ENCODE measurements at places on chromosomes 13 and 19.

- no peak for DNase-seq
Measured at GRCh38 chr13:19862481-19863313, 752 bp downstream of the ZMYM5 start.

- DNase-seq, result no peak
Measured at GRCh38 chr19:43799502-43800142, 2.6 kb downstream of the LYPD5 start.

DNA sequence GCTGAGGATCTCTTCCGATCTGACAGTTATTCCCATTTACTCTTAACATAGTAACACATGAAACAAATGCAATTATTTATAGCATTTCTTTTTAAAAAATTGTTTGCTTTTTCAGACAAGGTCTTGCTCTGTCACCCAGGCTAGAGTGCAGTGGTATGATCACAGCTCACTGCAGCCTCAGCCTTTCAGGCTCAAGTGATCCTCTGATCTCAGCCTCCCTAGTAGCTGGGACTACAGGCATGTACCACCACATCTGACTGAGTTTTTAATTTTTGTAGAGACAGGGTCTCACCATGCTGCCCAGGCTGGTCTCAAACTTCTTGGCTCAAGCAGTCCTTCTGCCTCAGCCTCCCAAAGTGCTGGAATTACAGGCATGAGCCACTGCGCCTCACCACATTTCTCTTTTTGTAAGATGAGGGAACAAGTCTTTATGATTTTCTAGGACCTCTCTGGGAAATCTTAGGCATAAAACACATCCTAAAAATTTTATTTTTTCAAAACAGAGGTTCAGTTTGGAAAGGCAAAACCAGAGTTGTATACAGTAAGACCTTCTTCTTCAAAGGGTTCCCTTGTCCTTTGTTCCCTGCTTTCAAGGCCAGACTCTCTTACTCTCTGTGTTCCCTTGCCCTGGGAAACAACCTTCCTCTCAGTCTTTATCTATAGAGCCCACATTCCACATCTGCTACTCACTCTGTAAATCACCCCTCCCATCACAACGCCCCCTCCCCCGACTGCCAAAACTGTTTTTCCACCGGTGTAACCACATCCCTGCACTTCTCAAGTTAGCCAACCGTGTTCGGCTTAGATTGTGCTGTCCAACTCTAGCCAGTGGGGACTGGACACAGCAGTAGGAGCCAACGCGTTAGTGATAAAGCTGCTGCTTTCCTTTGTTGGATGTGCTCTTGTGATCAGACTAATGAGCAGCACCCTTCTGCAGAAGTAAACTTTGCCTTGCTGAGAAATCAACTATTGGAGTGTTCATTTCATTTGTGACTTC is 56.2 kb downstream of the DHRS12 start:
- DNase-seq, result no peak

- no peak for DNase-seq
Measured at GRCh38 chr19:7255631-7256030, 38.6 kb downstream of the INSR start.

- DNase-seq, result no peak
Measured at GRCh38 chr13:48567515-48568369, 34.9 kb upstream of the RCBTB2 start.

- DNase-seq, result no peak
Measured at GRCh38 chr19:48772503-48772953, 17.2 kb downstream of the FGF21 start.

GRCh38 chr13:36675213-36675536 is 1.4 kb downstream of the SERTM1 start:
- no peak for DNase-seq

DNA sequence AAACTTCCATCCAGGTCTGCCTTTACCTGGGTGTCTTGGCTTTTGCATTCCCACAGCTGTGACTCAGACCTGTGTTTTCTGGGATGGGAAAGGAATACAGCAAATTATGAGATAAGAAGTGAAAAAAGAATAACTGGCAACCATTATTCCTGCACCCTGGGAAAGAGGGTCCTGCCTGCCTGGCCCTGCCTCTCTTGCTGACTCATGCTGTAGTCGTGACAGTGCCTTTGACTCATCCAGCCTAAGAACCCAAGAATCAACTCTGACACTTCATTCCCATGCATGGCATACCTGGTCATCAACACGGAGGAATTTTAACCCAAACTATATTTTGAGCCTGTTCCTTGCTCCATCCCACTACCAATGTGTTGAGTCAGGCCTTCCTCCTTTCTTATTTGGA is 185.4 kb upstream of the SERP2 start:
- DNase-seq, result no peak

- DNase-seq, result no peak
Measured at GRCh38 chr13:37700887-37701286, 102.3 kb upstream of the POSTN start.

DNA sequence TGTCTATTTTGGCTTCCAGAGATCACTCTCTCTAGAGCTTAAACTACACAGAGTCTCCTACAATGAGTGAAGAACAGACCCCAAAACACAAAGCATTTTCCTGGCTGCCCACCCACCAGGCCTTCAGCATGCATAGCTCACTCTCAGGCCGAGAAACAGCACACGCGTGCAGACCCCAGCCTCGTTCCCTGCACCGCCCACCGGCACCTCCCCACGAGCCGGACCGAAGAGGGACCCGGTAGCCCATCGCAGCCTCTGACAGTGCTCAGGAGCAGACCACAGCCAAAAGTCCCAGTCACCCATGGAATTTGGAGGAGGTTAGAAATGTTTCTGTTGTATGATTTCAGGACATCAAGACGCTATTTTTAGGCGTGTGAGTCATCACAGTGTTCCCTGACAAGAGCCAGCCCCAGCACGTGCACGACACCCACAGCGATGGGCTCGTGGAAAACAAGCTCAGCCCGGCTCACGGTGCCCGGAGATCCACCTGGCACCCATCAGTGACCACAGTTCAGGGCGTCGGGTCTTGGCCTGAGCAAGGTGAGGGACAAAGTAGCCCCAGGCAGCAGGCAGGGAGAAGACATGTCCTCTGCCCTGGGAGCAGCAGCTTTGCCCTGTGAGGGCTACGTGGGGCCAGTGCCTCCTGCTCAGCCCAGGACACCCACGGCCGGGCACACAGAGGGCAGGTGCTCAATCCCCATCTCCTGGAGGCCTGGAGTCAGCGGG is 50.1 kb upstream of the SPACA7 start:
- no peak for DNase-seq

DNA sequence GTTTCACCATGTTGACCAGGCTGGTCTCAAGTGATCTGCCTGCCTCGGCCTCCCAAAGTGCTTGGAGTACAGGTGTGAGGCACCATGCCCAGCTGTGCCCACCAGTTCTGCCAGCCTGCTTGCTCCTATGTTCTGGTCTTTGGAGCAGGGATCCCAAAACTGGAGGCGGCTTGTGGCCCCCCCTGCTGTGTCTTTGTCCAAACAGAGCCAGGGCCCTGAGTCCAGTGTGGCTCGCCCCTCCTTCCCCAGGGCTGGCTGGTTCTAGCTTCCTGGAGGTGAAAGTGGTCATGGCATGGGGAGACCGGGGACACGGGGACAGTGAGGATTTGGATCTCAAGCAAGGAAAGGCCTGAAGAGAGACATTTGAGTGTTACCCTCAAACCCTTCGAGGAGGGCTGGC is 11.5 kb upstream of the TINCR start:
- no peak for DNase-seq

GRCh38 chr19:35294328-35294727 is 2.4 kb downstream of the MAG start:
- no peak for DNase-seq

DNA sequence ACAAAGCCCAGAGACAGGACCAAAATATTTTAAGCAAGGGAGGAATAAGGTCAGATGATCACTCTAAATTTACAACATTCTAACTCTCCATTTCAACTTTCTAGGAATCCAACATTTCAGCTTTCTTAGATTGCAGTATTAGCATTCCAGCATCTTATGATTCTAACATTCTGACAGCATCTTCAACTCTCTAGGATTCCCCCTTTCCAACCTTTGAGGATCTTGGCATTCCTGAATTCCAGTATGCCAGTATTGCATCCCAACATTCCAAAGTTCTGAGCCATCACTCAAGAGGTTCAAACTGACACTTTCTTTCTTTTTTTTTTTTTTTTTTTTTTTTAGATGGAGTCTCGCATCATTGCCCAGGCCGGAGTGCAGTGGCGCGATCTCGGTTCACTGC is 13.8 kb downstream of the TGFB1 start:
- DNase-seq, result no peak

- DNase-seq, result no peak
Measured at GRCh38 chr13:31418186-31418585, 218.4 kb downstream of the B3GLCT start.

DNA sequence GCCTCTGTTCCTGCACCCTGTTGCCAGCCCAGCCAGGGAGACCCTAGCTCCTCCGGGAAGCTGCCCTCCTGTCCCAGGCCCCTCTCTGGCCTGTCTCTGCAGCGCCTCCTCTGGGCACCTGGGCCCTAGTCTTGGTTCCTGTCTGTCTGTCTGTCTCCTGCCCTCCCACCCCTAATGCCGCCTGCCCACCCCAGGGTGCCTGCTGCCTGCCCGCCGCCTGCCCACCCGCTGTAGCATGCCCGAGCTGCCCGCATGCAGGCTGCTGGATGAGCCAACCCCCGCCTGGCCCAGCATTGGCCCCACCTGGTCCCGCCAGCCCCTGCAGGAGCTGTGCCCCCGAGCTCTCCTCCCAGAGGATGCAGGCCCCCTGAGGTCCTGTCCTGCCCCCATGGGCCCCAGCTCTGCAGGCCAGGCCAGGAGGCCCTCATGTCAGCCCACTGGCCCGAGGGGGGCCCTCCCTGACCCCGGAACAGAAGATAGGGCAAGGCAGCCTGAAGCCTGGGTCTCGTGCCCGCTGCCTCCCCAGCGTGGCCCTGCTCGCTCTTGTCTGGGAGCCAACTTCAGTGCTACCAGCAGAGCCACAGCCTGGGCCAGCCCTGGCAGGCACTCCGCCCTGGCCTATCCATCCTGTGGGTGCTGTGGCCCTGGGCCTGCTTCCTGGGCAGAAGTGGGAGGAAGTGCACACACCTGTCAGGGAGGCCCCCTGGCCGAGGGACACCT is 5.2 kb downstream of the MAP2K7 start:
- no peak for DNase-seq

GRCh38 chr13:106802917-106803316 is 235.0 kb upstream of the ARGLU1 start:
- no peak for DNase-seq

- DNase-seq, result no peak
Measured at GRCh38 chr13:50389726-50390125, 374.5 kb downstream of the KCNRG start.

DNA sequence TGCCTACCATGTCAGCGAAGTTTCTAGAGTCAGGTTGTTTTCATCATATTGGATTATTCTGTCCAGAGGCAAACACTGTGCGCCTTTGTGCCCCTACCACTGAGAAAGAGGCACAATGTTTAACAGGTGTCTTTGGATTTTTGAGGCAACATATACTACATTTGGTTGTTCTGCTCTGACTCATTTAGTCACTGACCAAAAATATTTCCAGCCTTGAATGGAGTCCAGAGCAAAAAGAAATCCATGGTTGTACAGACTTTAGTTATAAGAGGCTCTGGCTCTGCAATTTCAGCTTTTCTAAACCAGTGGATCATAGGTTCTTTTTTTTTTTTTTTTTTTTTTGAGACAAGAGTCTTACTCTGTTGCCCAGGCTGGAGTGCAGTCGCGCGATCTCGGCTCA is 35.7 kb downstream of the LACC1 start:
- DNase-seq, result no peak

DNA sequence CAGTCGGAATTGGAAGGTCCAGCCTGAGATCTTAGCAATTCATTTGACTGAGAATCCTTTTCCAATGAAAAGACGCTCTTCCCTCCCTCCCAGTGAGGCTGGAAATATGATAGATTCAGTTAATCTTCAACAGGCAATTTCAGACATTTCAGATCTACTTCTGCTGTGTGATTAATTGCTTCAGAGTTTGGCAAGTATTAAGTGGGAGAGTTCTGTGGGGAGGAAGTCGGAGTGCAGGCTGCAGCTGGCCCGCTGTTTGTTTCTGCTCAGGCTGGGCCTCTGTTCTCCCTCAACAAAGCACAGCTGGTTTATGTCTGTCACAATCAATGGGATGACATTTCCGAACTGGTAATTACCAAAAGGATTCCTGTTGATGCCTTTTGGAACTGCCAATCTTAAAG is 178.2 kb downstream of the NDFIP2 start:
- DNase-seq, result no peak

GRCh38 chr13:59270327-59270726 is 893.4 kb downstream of the DIAPH3 start:
- DNase-seq, result no peak

DNA sequence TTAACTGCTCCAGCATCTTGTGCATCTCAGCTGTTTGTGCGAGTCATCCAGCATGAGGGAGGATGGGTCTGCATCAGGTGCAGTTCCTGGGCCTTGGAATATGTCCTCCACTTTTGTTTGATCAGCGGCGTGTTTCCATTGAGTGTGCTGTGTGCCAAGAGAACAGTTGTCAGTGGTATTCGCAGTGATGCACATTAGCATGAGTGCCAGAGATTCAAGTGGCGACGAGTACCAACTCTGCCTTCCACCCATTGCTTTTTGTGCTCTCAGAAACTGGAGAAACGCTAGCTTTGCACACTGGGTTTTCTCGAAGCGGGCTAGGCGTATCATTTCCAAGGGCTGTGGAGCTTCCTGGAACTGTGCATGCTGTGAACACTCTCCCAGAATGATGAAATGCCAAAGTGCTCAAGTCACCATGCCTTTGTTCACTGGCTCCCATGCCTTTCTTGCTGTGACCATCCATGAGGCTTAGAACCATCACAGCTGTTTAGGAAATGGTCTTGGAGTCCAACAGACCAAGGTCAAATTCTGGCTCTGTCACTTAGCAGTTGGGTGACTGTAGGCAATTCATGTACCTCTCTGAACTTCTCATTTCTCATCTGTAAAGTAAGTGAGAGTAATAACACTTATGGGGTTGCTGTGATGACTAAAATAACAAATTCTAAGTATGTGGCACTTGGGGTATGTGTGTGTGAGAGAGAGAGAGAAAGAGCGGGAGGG is 18.4 kb downstream of the LRCH1 start:
- no peak for DNase-seq

- DNase-seq, result no peak
Measured at GRCh38 chr13:101575581-101575980, 123.1 kb downstream of the ITGBL1 start.

GRCh38 chr13:21568854-21569253 is 35.1 kb downstream of the MICU2 start:
- DNase-seq, result no peak

DNA sequence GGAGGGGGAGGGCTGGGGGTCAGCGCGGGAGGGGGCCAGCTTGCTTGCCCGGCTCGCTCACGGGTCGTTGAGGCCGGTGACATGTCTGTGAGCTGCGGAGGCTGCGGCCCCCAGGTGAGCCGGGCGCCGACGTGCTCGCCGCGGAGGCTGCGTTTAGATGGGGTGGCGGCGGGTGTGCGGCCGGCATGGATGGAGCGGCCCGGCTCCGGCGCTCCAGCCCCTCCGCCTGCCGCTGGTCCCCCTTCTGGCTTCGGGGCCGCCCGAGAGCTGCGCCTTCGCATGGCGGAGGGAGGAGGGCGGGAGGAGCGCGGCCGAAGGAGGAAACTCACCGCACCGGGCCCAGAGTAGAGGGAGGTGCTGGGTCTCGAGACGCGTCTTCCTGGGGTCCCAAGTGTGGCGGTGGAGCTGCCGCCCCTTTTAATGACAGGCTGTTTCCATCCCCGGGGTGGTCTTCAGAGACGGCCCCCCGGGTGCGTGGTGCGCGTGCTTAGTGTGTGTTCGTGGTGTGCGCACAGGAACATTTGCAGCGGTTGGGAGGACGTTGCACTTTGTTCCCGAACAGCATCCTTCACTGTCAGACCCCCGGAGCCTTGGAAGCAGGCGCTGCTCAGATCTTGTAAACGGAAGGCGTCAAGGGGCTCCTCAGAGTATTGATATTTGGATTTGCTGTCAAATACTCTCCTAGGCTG is at the start of gene AKAP11:
AKAP11 (plus strand) TSS at position 38 of the 689 bp plus-strand sequence. CDS start 14,197 bp downstream, outside the sequence.
- DNase-seq, result no peak

GRCh38 chr13:100540621-100541020 is 48.0 kb downstream of the GGACT start:
- no peak for DNase-seq

All from non-pigmented ciliary epithelial cell (primary cell).